ENCODE measurements at places on chromosomes 3 and 15. TPM values are rescaled to one million over a fixed set of nuclear protein-coding genes. Genes with fewer than 3 reads are reported as not detected.

The TMEM212 gene
- not detected for total RNA-seq

The GOLGA6B gene
- total RNA-seq: not detected

The SRGAP3 gene
- 5.0 TPM for total RNA-seq

The UCN2 gene
- not detected for total RNA-seq

The VIPR1 gene
- total RNA-seq: 6.2 TPM

The OR5K2 gene
- total RNA-seq: not detected

The MUC4 gene
- total RNA-seq: not detected

The DPPA2 gene
- total RNA-seq: not detected

The GP9 gene
- not detected for total RNA-seq

The ALDH1A3 gene
- 19.7 TPM for total RNA-seq

The ANXA2 gene
- total RNA-seq: 388 TPM

The NR2E3 gene
- not detected for total RNA-seq

DNA sequence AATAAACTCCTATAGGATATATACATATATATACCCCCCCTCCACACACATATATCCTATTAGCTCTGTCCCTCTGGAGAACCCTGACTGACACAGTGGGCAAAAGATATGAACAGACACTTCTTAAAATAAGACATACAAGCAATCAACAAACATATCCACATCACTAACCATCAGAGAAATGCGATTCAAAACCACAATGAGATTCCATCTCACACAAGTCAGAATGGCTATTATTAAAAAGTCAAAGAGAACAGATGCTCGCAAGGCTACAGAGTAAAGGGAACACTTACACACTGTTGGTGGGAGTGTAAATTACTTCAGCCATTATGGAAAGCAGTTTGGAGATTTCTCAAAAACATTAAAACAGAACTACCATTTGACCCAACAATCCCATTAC lies 46.2 kb upstream of the ARHGEF26 start:
- H3K36me3 ChIP-seq: no peaks in the 10 kb centered on the region
- no peak for DNase-seq
- H3K4me1 ChIP-seq: no peaks in the 10 kb centered on the region
- H3K4me3 ChIP-seq: no peak overlapping the region
- H3K27me3 ChIP-seq: no peaks in the 10 kb centered on the region

GRCh38 chr3:158789592-158789991 lies 12.3 kb upstream of the MFSD1 start:
- no peaks in the 10 kb centered on the region for H3K27me3 ChIP-seq
- H3K4me1 ChIP-seq: no peaks in the 10 kb centered on the region
- H3K4me3 ChIP-seq: no peak overlapping the region
- no peaks in the 10 kb centered on the region for H3K36me3 ChIP-seq
- DNase-seq: no peak

DNA sequence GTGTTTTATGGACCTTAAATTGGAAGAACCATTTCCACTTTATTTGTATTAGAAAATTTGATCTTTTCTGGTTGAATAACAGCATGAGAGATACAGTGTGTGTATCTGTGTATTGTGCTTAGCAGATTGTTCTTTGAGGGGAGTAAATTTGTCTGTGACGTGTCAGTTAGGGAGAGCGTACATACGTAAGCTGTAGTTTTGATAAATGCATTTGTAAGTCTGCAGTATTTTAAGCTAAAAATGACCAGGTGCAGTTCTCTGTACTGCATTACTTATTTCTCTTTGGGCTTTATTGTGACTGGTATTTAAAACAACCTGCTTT lies 264.8 kb downstream of the ROBO2 start:
- no peaks in the 10 kb centered on the region for H3K4me1 ChIP-seq
- no peaks in the 10 kb centered on the region for H3K27me3 ChIP-seq
- no peaks in the 10 kb centered on the region for H3K36me3 ChIP-seq
- H3K27ac ChIP-seq: no peak overlapping the region

GRCh38 chr3:178532476-178532875 lies 3.8 kb upstream of the KCNMB2 start:
- no peak for DNase-seq

GRCh38 chr3:40179016-40179415 lies 130.5 kb upstream of the EIF1B start:
- H3K4me1 ChIP-seq: no peaks in the 10 kb centered on the region
- no peaks in the 10 kb centered on the region for H3K36me3 ChIP-seq
- H3K27ac ChIP-seq: no peak overlapping the region
- peak; percentile 86 for DNase-seq

DNA sequence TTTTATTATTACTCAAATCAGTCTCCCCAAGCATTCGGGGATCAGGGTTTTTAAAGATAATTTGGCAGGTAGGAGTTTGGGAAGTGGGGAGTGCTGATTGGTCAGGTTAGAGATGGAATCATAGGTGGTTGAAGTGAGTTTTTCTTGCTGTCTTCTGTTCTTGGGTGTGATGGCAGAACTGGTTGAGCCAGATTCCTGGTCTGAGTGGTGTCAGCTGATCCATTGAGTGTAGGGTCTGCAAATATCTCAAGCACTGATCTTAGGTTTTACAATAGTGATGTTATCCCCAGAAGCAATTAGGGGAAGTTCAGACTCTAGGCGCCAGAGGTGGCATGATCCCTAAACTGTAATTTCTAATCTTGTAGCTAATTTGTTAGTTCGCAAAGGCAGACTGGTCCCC lies 20.6 kb upstream of the TRANK1 start:
- H3K4me1 ChIP-seq: no peaks in the 10 kb centered on the region
- no peak overlapping the region for H3K4me3 ChIP-seq
- no peak overlapping the region for H3K27ac ChIP-seq
- DNase-seq: no peak
- H3K27me3 ChIP-seq: no peaks in the 10 kb centered on the region

GRCh38 chr15:38226608-38227266 lies 25.9 kb upstream of the SPRED1 start:
- H3K4me1 ChIP-seq: peaks cover 5% of the 10 kb centered on the region
- DNase-seq: peak; percentile 80
- H3K4me3 ChIP-seq: no peak overlapping the region
- no peaks in the 10 kb centered on the region for H3K27me3 ChIP-seq

DNA sequence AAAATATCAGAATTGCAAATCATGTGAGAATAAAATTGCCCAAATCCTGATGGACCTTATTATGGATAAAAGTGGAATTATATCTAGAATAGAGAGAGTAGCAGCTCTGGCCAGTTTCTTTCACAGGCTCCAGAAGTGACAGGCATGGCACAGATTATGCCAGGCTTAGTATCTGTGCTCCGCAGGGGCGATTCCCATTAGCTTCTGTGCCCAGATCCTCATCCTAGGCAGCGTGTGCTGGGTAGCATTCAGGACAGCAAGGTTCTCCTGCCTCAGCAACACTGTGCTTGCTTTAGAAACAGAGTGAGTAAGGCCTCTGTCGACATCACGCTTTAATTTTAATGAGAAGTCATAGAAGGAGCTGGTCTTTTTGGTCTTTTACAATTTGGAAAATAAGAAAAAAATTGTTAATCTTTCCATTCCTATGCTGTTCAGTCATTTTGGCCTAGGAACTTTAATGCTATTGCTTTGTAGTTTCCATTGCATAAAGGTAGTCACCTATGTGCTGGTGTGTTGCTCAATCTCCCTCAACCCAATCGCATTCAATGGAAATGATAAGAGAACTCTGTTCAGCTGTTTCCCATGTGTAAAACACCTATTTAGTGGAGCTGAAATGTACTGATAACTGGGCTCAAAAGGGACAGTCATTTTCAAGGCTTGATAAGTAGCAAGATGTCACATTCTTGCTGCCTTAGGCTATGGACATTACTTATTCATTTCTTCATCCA lies 770.1 kb downstream of the AGBL1 start:
- no peak overlapping the region for H3K4me3 ChIP-seq
- H3K27ac ChIP-seq: peak overlapping the region; percentile 57
- H3K36me3 ChIP-seq: no peaks in the 10 kb centered on the region
- H3K27me3 ChIP-seq: no peaks in the 10 kb centered on the region
- DNase-seq: no peak
- H3K4me1 ChIP-seq: no peaks in the 10 kb centered on the region

DNA sequence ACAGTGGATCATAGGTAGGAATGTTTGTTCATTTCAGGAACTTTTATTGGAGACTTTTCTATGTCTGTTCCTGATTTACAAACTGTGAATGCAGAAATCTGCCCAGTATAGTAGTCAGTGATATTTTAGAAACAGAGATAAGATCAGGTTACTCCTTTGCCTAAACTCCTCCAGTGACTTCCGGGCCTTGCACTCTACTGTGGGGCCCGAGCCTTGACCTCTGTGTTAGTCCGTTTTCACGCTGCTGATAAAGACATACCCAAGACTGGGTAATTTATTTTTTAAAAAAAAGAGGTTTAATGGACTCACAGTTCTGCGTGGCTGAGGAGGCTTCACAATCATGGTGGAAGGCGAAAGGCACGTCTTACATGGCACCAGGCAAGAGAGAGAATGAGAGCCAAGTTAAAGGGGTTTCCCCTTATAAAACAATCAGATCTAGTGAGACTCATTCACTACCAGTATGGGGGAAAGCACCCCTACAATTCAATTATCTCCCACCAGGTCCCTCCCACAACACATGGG lies 127.1 kb downstream of the DNAJB8 start:
- H3K27ac ChIP-seq: no peak overlapping the region
- no peak for DNase-seq
- H3K27me3 ChIP-seq: no peaks in the 10 kb centered on the region
- H3K4me3 ChIP-seq: no peak overlapping the region

GRCh38 chr3:55427739-55428138 lies 59.4 kb downstream of the WNT5A start:
- H3K4me1 ChIP-seq: no peaks in the 10 kb centered on the region
- H3K27ac ChIP-seq: no peak overlapping the region
- H3K36me3 ChIP-seq: no peaks in the 10 kb centered on the region
- H3K27me3 ChIP-seq: no peaks in the 10 kb centered on the region

- DNase-seq: no peak
- no peaks in the 10 kb centered on the region for H3K27me3 ChIP-seq
- peaks cover 21% of the 10 kb centered on the region for H3K4me1 ChIP-seq
- H3K4me3 ChIP-seq: no peak overlapping the region
These were observed 15.0 kb upstream of the IL20RB start for GRCh38 chr3:136942803-136943202.

GRCh38 chr3:145953316-145953715 lies 207.7 kb downstream of the PLOD2 start:
- DNase-seq: no peak
- H3K4me1 ChIP-seq: no peaks in the 10 kb centered on the region
- H3K27me3 ChIP-seq: no peaks in the 10 kb centered on the region
- no peaks in the 10 kb centered on the region for H3K36me3 ChIP-seq
- H3K4me3 ChIP-seq: no peak overlapping the region

GRCh38 chr3:152175528-152175889 lies 93.2 kb upstream of the MBNL1 start:
- no peak overlapping the region for H3K27ac ChIP-seq
- no peak for DNase-seq
- H3K27me3 ChIP-seq: no peaks in the 10 kb centered on the region
- no peaks in the 10 kb centered on the region for H3K4me1 ChIP-seq

GRCh38 chr3:128854475-128854874 lies 24.9 kb upstream of the ACAD9 start:
- H3K27ac ChIP-seq: no peak overlapping the region
- no peak for DNase-seq
- H3K27me3 ChIP-seq: no peaks in the 10 kb centered on the region
- no peaks in the 10 kb centered on the region for H3K36me3 ChIP-seq

DNA sequence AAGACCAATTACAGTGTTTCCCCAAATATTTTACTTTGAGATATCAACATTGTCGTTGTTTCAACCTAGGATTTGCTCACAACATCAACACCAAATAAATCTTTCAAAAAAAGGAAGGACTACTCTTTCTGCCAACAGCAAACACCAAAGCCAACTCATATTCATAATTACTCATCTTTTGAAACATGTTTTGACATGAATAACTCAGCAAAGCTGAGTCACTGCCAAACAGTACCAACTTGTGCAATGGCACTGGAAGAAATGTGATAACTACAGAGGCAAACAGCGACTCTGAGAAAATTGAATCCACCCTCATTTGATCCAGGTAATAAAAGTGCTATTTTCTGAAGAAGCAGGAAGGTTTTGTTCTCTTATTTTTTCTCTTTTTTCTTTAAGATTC lies 67.2 kb downstream of the PEX5L start:
- H3K4me1 ChIP-seq: no peaks in the 10 kb centered on the region
- no peak overlapping the region for H3K4me3 ChIP-seq
- no peak for DNase-seq
- H3K27ac ChIP-seq: no peak overlapping the region
- no peaks in the 10 kb centered on the region for H3K36me3 ChIP-seq

GRCh38 chr3:114418724-114419543 lies 125.1 kb downstream of the TIGIT start:
- H3K27ac ChIP-seq: peak overlapping the region; percentile 43
- no peaks in the 10 kb centered on the region for H3K36me3 ChIP-seq
- no peaks in the 10 kb centered on the region for H3K27me3 ChIP-seq
- peaks cover 9% of the 10 kb centered on the region for H3K4me1 ChIP-seq
- no peak for DNase-seq
- H3K4me3 ChIP-seq: no peak overlapping the region

GRCh38 chr15:51932161-51932560 lies 39.4 kb downstream of the LEO1 start:
- H3K27me3 ChIP-seq: no peaks in the 10 kb centered on the region
- H3K4me1 ChIP-seq: no peaks in the 10 kb centered on the region
- peak; percentile 28 for DNase-seq
- no peak overlapping the region for H3K27ac ChIP-seq
- no peak overlapping the region for H3K4me3 ChIP-seq

- no peak for DNase-seq
- H3K27me3 ChIP-seq: no peaks in the 10 kb centered on the region
- H3K4me3 ChIP-seq: no peak overlapping the region
These were observed 12.4 kb upstream of the CD47 start for GRCh38 chr3:108103040-108103751.

DNA sequence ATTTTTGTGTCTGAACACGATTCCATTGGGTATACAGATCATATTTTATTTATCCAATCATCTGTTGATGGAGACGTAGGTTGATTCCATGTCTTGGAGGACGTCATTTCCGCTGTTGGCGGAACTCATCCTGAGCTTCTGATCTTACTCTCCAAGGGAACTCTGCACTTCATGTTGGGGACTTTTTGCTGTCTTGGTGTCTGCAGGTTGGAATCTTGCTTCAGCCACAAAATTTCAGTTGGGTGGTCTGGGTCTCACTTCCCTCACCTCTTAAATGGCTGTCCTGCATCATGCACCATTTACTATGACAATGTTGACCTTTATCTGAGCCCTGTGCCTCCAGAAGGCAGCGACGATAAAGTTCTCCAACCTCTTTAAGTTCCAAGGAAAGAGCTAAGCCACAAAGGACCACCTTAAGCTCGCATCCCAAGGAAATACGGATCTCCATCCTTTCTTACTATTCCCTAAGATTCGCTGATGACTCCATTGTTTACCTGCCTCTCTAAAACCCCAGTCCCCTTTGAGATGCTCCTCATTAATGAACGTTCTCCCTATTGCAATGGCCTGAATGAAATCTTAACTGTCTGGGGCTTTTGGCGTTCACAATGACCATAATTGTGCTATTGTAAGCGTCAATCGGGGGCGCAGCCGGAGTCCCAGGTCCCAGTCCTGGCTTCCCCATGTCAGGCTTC lies 23.1 kb upstream of the RNU6-1 start:
- peaks cover 12% of the 10 kb centered on the region for H3K4me1 ChIP-seq
- H3K36me3 ChIP-seq: no peaks in the 10 kb centered on the region
- peak overlapping the region; percentile 40 for H3K4me3 ChIP-seq
- no peaks in the 10 kb centered on the region for H3K27me3 ChIP-seq
- no peak for DNase-seq
- H3K27ac ChIP-seq: peak overlapping the region; percentile 15

- H3K27me3 ChIP-seq: no peaks in the 10 kb centered on the region
- H3K4me1 ChIP-seq: no peaks in the 10 kb centered on the region
- no peak overlapping the region for H3K4me3 ChIP-seq
- no peaks in the 10 kb centered on the region for H3K36me3 ChIP-seq
- no peak overlapping the region for H3K27ac ChIP-seq
- DNase-seq: no peak
These were observed 68.9 kb upstream of the BOC start for GRCh38 chr3:113142476-113142875.

GRCh38 chr3:27342267-27342666 lies 26.9 kb downstream of the NEK10 start:
- H3K4me3 ChIP-seq: no peak overlapping the region
- H3K27ac ChIP-seq: peak overlapping the region; percentile 71
- H3K27me3 ChIP-seq: no peaks in the 10 kb centered on the region

Data from right atrium auricular region (tissue), 2 donors.